Esophagus mucosa (tissue), 1 donor: ENCODE measurements at places on chromosomes 11 and 22. TPM values are rescaled to one million over a fixed set of nuclear protein-coding genes. Genes with fewer than 3 reads are reported as not detected.

DNA sequence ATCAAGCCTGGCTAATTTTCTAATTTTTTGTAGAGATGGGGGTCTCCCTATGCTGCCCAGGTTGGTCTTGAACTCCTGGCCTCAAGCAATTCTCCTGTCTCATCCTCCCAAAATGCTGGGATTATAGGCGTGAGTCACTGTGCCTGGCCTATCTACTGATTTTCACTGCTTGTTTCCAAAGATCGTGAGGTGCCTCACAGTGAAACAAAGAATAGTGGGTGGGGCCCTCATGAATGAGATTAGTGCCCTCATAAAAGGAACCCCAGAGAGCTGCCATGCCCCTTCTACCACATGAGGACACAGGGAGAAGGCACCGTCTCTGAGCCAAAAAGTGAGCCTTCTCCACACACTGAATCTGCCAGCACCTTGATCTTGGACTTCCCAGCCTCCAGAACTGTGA is 23.5 kb downstream of the TMEM184B start:
- ATAC-seq, result no peak

DNA sequence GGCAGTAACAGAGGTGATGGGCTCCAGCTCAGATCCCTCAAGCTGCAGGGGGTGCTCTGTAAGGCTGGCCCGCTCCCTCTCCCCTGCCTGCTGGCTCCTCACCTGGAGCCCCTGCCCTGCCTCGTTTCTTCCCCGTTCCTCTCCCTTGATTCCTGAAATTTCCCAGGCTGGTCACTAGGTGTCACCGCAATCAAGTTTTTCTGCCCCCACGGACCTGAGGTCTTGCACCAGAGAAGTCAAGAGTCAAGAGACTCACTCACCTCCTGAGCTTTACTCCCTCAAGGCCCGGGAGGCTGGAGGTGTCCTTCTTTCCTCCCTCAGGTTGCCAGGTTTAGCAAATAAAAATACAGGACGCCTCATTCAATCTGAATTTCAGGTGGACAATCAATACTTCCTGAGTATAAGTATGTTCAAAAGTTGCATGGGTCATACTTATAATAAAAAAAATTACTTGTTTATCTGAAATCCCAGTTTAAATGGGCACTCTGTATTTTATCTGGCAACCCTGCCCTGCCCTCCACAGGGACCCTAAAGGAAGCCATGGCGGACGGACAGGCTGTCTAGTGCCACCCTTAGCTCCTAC is 69.2 kb downstream of the SCUBE1 start:
- ATAC-seq, result peak; percentile 53

DNA sequence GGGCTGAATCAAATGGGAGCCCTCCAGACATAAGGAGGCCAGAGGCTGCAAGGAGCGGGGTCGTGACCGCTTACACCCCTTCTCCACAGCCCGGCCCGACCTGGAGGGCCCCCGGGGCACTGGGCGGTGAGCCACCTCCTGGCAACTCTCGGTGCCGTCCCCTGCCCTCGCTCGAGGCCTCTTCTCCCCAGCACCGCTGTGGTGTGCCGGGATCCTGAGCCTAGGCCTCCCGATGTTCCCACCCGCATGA is 432 bp upstream of the GP1BB start:
- ATAC-seq, result no peak

DNA sequence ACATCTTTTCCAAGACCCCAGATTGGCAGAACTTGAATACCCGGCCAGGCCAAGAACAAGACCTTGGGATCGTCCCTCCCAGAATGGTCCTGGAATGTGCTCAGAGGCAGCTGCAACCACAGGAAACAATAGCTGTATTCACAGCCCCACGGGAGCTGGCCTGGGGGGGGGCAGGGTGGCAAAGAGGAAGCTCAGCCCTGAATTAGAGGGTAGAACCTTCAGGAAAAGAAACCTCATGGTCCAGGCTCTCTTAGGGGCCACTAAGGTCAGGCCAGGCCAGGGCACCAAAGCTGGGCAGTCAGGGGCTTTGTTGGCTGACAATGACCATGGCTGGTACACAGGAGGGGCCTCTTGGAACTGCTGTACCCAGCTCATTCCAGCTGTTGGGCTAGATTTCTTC is 17.3 kb downstream of the RPL27A start:
- peak; percentile 26 for ATAC-seq

- peak; percentile 53 for ATAC-seq
Measured at GRCh38 chr22:37284805-37285355, 2.6 kb downstream of the CYTH4 start.

DNA sequence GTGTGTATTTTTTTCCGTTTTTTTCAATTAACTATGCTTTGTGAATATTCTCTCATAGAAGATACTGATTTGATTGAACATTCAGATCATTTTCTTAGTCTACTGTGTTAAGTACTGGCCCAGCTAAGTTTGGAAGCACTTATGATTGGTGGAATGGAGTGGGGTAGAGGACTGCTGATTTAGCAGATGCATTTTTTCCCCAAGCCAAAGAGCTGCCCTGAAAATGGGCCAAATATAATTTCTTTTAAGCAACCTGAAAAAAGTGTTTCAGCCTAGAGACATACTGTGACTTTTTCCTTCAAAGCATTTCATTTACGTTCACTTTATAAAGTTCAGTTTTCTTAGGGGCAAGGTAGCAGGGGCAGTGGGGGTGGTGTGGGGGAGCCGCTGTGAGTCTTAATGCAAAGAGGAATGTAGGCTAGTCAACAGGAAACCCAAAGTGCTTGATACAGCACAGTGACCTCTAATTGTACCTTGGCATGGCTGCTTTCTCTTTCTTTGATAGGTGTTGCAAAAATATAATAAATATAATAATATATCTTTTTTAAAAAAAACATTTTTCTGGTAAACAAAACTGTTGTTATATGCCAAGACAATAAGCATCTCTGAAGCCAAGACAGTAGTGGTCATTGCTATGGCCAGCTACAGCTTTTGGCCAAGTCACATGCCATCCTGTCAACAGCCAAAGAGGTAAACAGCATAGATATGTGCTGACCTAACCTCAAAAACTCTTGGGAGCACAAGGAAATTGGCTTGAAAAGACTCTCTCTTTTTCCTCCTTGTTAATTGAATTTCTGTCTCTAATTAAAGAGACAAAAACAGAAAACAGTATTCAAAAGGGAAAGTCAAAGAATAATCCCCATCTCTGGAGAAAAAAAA is 58.8 kb downstream of the LIF start:
- ATAC-seq, result no peak

- ATAC-seq, result no peak
Measured at GRCh38 chr11:121625777-121626506, 173.2 kb upstream of the SORL1-AS1 start.

GRCh38 chr22:27641049-27641795 is 160.3 kb downstream of the MN1 start:
- peak; percentile 72 for ATAC-seq

GRCh38 chr11:17388609-17389210 is at the start of gene KCNJ11:
TSS of gene KCNJ11 (minus strand) at chr11:17388659. CDS start at chr11:17388091, 568 bp downstream.
- peak; percentile 28 for ATAC-seq

The GRK3 gene
- 7.5 TPM for total RNA-seq

The ZP1 gene
- not detected for total RNA-seq

The POTEH gene
- total RNA-seq, result not detected

The TNKS1BP1 gene
- 160 TPM for total RNA-seq

The TSSK2 gene
- total RNA-seq, result not detected

The TEX54 gene
- total RNA-seq, result not detected

The PLEKHB1 gene
- 1.4 TPM for total RNA-seq
